ENCODE measurements at places on chromosomes 5 and 9.

DNA sequence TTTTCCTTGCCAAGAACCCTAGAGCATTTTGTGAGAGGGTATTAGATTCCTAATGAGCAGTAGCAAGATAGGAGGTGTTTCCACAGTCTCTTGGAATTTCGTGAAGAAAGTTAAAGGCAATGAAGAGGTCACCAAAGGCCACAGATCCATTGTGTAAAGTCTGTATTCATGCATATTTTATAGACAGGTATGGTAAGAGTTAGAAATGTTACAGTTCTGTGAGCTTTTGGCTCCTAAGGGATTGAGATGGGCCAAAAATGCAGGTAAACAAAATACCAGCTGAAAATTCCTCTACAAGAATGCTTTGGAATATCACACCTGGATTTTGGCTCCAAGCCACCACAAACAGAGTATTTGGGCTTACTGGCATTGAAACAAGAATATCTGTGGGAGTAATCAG is 47.4 kb upstream of the FST start:
- H3K36me3 ChIP-seq, result no peaks in the 10 kb centered on the region
- no peak overlapping the region for H3K4me3 ChIP-seq
- H3K27me3 ChIP-seq, result no peaks in the 10 kb centered on the region
- no peak for DNase-seq

DNA sequence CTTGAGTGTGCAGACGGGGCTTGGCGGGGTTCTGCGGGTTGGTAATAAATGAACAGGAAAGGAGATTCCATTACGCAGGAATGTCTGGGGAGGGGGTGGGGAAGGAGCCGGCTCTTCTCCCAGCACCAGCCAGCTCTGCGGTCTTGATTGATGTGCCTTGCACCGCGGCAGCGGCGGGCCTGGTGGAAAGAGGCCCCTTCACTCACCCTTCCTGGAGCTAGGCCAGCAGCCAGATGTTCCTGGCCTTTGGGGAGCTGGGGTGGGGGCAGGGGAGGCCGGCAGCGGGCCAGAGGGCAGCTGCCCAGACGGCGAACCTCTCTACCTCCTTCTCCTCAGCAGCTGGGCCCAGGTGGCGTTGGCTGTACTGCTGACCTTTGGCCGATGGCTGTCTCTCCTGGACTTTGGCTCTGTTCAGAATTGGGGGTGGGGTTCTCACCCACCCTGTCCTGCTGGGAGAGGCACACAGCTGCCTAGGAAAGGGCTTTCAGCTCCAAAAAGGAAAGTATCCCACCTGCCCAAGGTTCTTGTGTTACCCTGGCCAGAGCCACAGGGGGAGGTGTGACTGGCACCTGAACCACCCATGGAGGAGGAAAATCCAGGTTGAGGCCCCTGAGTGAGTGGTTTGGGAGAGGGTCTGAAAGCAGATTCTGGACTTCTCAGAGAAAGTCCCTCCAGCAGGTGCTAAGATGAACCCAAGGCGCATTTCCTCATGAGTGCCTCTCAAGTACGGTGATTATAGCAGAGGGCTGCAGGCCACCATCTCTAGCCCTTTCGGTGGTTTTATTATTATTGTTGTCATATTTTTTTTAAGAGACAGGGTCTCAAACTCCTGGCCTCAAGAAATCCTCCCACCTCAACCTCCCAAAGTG is 58.0 kb upstream of the SYNPO start:
- H3K36me3 ChIP-seq, result no peaks in the 10 kb centered on the region
- no peak overlapping the region for H3K4me3 ChIP-seq
- no peaks in the 10 kb centered on the region for H3K27me3 ChIP-seq
- no peak for DNase-seq

DNA sequence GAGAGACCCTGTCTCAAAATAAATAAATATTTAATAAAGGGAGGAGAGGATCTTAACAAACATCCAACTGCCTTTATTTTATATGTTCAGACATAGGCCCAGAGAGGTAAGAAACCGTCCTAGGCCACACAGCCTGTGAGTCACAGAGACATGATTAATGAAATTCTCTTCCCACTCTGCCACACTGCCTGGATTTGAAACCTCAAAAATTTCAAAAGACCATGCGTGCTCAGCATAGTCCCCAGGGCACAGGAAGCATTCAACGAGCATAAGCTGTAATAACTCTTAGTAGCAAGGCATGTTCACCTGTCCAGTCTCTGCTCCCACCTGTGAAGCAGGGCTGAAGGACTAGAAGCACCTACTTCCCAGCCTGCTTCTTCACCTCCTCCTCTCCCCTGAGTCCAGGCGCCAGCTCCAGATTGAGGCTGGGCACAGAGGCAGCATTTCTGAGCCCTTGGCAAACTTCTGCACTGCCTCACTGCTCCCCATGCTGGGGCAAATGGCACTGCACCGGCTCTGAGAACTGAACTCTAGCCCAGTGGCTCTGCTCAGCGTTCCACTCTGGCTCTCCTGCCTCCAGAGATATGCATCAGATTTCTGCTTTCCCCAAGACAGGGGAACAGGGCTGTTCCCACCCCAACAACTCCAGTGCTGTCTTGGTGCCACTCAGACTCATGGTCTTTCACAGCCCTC is 1.1 kb downstream of the FAT2 start:
- H3K4me1 ChIP-seq, result peaks cover 9% of the 10 kb centered on the region
- H3K27ac ChIP-seq, result no peak overlapping the region
- H3K4me3 ChIP-seq, result no peak overlapping the region
- DNase-seq, result no peak

DNA sequence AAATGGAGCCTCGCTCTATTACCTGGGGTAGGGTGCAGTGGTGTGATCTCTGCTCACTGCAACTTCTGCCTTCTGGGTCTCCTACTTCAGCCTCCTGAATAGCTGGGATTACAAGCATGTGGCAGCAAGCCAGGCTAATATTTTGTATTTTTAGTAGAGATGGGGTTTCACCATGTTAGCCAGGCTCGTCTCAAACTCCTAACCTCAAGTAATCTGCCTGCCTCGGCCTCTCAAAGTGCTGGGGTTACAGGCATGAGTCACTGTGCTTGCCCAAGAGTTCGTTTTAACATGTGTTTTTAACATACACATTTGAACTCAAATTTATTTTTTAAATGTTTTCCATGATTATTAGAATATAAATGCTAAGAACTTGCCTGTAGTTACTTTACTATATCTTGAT is 34.2 kb downstream of the MARCHF6 start:
- H3K36me3 ChIP-seq, result peaks cover 20% of the 10 kb centered on the region
- 0 out of 2 replicates have a peak overlapping the region, but pooled peaks have one; percentile 3 for H3K27ac ChIP-seq
- no peak overlapping the region for H3K4me3 ChIP-seq
- DNase-seq, result no peak
- H3K4me1 ChIP-seq, result no peaks in the 10 kb centered on the region
- no peaks in the 10 kb centered on the region for H3K27me3 ChIP-seq

- H3K27me3 ChIP-seq, result no peaks in the 10 kb centered on the region
- no peak for DNase-seq
- no peak overlapping the region for H3K27ac ChIP-seq
Observed at GRCh38 chr9:116377179-116377798, 223.7 kb downstream of the PAPPA start.

DNA sequence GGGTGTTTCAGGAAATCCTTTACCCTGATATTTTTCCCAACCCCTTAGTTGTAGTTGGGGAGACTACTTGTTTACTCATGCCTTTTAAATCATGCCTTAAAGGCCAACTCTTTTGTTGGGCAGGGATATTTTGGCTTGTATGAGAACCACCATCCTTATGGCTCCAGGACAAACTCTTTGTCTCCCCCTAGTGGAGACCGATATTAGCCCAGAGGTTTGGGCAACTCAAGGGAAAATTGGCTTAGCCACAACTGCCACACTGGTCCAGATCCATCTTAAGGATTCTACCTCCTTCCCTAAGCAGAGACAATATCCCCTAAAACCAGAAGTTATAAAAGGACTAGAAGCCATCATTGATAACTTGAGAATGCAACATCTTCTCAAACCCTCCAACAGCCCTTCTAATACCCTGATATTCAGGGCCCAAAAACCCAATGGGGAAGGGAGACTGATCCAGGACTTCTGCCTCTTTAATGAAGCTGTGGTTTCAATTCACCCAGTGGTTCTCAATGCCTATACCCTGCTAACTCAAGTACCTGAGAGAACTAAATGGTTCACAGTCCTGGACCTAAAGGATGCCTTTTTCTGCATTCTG is 100.9 kb upstream of the HCN1 start:
- H3K4me1 ChIP-seq, result no peaks in the 10 kb centered on the region
- no peak overlapping the region for H3K27ac ChIP-seq
- H3K4me3 ChIP-seq, result no peak overlapping the region
- H3K36me3 ChIP-seq, result no peaks in the 10 kb centered on the region
- peak; percentile 60 for DNase-seq
- H3K27me3 ChIP-seq, result no peaks in the 10 kb centered on the region
